ENCODE measurements at places on chromosomes 13 and 19. TPM values are rescaled to one million over a fixed set of nuclear protein-coding genes. Genes with fewer than 3 reads are reported as not detected.
A peak's percentile ranks its signal among the peaks of the same experiment; 100 is the strongest.

Gene ZNF556
- total RNA-seq: not detected

Gene ZFR2
- total RNA-seq: not detected

Gene CEACAM20
- not detected for total RNA-seq

Gene ZNF208
- total RNA-seq: not detected

Gene TEKTIP1
- total RNA-seq: 0.97 TPM

Gene CCL25
- not detected for total RNA-seq

Gene TLE2
- 14.9 TPM for total RNA-seq

Gene DMKN
- not detected for total RNA-seq

DNA sequence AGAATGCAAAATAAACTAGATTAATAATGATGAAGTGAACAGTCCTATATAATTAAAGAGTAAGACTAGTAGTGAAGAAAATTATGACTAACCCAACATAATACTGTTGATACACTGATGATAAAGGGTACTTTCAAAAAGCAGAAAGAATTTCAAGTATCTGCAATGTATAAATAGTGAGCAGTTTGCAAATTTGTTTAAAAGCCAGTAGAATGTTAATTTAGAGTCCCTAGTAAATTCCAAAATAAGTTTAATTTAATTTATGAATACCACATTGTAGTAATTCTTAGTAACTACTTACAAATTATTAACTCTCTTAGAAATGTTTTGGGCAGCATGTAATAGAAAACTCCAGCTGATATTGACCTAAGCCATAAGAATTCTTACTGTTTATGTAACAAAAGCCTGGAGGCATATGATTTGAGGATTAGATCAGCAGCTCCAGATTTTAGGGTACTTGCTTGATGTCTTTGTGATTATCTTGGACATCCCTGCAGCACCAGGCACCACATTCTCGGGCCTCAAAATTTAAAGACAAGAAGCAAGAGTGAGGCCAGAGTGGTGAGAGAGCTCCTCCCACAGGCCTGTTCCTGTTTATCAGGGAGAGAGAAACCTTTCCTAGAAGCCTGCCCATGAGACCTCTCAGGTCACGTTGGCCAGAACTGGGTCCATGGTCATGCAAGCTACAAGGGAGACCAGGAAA is 67.6 kb upstream of the TDRD3 start:
- H3K36me3 ChIP-seq: no peaks in the 10 kb centered on the region
- no peak overlapping the region for H3K4me3 ChIP-seq
- no peak for DNase-seq

GRCh38 chr19:46718157-46718933 is 1.4 kb upstream of the PRKD2 start:
- peak overlapping the region; percentile 93 for H3K27ac ChIP-seq
- H3K27me3 ChIP-seq: no peaks in the 10 kb centered on the region
- H3K4me3 ChIP-seq: peak overlapping the region; percentile 93
- DNase-seq: no peak
- H3K4me1 ChIP-seq: peaks cover 29% of the 10 kb centered on the region

- H3K4me3 ChIP-seq: no peak overlapping the region
- peaks cover 49% of the 10 kb centered on the region for H3K4me1 ChIP-seq
- DNase-seq: no peak
- H3K27me3 ChIP-seq: no peaks in the 10 kb centered on the region
- peaks cover 39% of the 10 kb centered on the region for H3K36me3 ChIP-seq
Measured at GRCh38 chr13:110215606-110216005, 91.4 kb downstream of the COL4A1 start.

DNA sequence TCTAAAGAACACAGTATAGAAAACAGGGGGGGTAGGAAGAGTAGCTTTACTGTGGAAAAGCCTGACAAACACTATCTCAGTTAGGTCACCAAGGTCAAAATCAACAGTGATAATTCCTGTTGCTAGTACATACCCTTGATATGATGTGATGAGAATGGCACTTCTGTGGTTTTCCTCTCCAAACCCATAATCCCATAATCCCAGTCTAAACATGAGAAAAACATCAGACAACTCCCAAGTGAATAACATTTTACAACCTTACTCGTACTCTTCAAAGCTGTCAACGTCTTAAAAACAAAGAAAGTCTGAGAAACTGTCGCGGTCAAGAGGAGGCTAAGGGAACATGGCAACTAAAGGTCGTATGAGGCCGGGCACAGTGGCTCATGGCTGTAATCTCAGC is 137.6 kb downstream of the FOXO1 start:
- DNase-seq: no peak
- H3K27me3 ChIP-seq: no peaks in the 10 kb centered on the region
- no peak overlapping the region for H3K4me3 ChIP-seq
- H3K27ac ChIP-seq: no peak overlapping the region

DNA sequence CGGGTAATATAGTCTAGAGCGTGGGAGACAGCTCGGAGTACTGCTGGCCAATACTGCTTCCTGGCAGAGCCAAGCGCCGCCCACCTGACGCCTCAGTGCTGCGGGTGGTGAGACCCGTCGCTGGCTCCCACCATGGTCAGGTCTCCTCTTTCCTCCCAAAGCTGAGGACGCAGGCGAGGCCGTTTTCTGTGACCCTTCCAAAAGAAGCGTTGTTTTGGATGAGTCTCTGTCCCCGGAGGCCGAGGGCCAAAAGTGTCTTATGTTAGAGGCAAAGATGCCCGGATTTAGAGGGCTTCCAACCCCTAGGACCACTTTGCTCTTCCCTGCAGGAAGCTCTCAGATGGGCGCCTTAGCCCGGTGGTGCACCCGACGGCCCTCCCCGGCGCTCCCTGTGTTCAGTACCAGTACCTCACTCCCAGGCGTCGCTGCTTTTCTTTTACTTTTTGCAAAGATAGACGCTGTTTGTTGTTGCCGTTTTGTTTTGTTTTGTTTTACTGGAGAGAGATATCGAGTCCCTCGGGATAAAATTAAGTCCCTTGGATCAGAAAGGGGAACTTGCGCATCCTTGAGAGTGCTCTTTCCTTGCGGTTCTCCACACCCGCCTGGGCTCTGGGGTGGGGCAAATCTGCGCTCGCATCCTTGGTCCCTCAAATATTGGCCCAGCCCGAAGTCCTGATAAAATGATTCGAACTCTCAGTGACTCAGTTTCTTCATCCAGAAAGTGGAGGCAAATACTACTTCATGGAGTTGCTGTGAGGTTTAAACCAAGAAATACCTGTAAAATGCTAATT is 7.0 kb downstream of the PDX1 start:
- H3K36me3 ChIP-seq: no peaks in the 10 kb centered on the region
- no peak overlapping the region for H3K4me3 ChIP-seq
- H3K4me1 ChIP-seq: peaks cover 7% of the 10 kb centered on the region
- DNase-seq: no peak
- no peak overlapping the region for H3K27ac ChIP-seq

- H3K27ac ChIP-seq: no peak overlapping the region
- no peaks in the 10 kb centered on the region for H3K4me1 ChIP-seq
- no peaks in the 10 kb centered on the region for H3K27me3 ChIP-seq
- no peak overlapping the region for H3K4me3 ChIP-seq
Measured at GRCh38 chr13:85650613-85651012, 148.6 kb downstream of the SLITRK6 start.

- no peaks in the 10 kb centered on the region for H3K36me3 ChIP-seq
- H3K27ac ChIP-seq: no peak overlapping the region
- peaks cover 16% of the 10 kb centered on the region for H3K4me1 ChIP-seq
Measured at GRCh38 chr19:15456871-15457700, 7.3 kb downstream of the RASAL3 start.

- H3K4me1 ChIP-seq: peaks cover 8% of the 10 kb centered on the region
- H3K4me3 ChIP-seq: no peak overlapping the region
Measured at GRCh38 chr19:35509018-35509652, 4.3 kb downstream of the DMKN start.

- H3K27ac ChIP-seq: no peak overlapping the region
- no peaks in the 10 kb centered on the region for H3K4me1 ChIP-seq
- no peaks in the 10 kb centered on the region for H3K36me3 ChIP-seq
- no peak for DNase-seq
- H3K27me3 ChIP-seq: peaks cover 3% of the 10 kb centered on the region
- no peak overlapping the region for H3K4me3 ChIP-seq
Measured at GRCh38 chr19:38502410-38503076, 69.1 kb downstream of the RYR1 start.

DNA sequence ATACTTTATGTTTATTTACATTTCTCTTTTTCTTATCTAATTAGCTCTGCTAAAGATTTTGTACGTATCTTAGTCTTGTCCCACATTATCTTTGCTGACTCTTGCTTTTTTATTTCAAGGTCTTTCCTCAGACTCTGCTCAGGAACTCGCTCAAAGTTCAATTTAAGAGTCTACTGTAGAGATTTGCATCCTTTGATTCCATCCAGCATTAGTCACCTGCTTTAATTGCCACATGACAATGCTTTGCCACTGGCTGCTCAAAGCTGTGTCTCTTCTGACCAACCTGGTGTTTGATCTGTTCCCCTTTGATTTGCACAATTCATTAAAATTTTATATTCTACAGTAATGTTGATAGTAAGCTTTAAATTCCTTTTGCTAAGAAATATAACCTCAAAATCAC is 157.9 kb upstream of the FREM2 start:
- no peak overlapping the region for H3K27ac ChIP-seq
- H3K4me1 ChIP-seq: no peaks in the 10 kb centered on the region
- H3K4me3 ChIP-seq: no peak overlapping the region

DNA sequence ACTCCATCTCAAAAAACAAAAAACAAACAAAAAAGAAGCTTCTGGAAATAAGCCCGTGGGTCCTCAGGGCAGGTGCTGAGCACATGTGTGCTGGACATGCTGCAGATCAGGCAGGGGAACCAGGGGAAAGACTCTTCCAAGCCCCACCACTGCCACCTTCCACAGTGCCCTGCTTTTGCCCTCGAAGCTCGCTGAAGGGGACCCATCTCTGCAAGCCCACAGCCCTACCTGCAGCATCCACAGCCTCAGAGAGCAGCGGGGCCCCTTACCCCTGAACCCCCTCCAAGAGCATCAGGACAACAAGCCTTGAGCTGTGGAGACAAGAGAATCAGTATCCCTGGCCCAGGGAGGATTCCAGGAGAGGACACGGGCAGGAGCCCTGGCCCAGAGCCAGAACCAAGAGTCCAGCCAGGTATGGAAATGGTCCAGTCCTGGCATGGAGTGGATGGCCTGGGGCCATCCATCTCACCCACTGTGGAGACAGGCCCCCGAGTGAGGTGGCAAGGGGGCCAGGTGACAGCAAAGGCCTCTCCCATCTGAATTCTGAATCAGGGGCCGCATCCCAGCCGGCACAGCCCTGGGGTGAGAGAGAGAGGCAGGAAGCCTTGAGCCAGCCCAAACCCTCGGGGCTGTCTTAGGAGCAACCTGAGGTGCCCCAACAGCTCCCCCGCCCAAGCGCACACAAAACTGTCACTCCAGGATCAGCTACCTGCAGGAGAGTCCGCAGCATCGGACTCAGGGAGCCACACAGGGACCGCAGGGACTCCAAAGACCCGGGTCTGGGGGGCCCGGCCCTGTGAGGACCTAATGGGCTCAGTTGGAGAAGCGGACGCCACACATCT is 51.8 kb upstream of the TPM4 start:
- H3K27ac ChIP-seq: no peak overlapping the region
- DNase-seq: no peak
- H3K4me3 ChIP-seq: no peak overlapping the region

GRCh38 chr19:58513213-58513693 is 1.5 kb upstream of the SLC27A5 start:
- no peaks in the 10 kb centered on the region for H3K27me3 ChIP-seq
- no peak overlapping the region for H3K4me3 ChIP-seq
- H3K4me1 ChIP-seq: peaks cover 12% of the 10 kb centered on the region
- H3K36me3 ChIP-seq: peaks cover 10% of the 10 kb centered on the region

- no peak overlapping the region for H3K4me3 ChIP-seq
- no peak overlapping the region for H3K27ac ChIP-seq
- no peak for DNase-seq
Measured at GRCh38 chr19:18769989-18770528, 21.0 kb downstream of the COMP start.

DNA sequence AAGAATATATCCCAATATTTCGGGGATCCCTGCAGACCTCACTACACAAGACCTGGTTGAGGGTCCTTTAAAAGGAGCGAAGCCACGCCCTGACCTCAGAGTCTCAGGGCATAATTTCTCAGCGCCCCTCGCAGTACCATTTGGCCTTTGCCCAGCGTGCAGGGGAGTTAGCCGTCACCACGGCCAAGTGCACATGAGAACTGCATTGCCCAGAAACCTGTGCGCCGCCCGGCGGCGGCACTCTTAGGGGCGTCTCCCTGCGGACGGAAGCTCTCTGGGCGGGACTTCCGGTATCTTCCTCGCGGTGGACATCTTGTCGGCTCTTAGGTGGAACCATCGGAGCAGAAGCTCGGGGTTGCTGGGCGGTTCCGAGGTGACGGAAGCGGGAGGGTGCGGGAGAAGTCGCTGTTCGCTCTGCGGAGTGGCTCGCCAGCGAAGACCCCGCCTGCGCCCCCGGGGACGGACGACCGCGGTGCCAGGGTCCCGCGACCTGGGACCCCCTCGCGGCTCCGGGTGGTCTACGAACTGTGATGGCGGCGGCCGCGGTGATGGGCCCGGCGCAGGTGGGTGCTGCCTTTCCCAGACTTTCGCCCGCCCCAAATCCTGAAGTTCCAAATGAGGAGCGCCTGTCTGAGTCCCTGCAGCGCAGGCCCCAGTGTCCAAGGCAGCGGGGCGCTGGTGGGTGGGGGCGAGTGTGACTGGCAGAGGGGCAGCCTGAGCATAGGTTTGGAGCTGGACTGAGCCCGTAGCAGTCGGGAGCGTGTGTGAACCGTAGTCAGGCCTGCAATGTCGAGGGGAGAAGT is at the start of gene ZNF134:
TSS of gene ZNF134 (plus strand) at position 302 of the 803 bp plus-strand sequence. CDS start 5,227 bp downstream, outside the sequence.
- peak within 1 kb of the TSS; percentile 44 for H3K27ac ChIP-seq
- DNase-seq: peak; percentile 95
- H3K4me1 ChIP-seq: peaks cover 12% of the 10 kb centered on the region
- H3K36me3 ChIP-seq: peaks cover 43% of the 10 kb centered on the region
- no peaks in the 10 kb centered on the region for H3K27me3 ChIP-seq

DNA sequence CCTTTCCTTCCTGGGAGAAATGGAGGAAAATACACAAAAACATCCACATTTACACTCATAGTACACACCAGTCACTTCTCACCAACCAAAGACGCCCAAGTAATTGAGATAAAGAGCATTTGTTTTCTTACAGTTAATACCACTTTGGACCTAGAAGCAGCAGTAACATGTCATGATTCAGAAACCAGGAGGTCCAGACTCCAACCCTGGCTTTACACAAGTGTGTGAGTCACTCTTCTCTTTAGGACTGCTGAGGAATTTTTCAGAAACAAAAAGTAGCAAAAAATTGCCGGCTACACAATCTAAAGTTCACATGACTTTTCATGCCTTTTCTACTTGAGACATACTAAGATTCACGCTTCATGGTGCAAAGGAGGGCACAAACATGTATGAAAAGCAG is 42.1 kb downstream of the TUBGCP3 start:
- no peak overlapping the region for H3K4me3 ChIP-seq
- H3K4me1 ChIP-seq: peaks cover 2% of the 10 kb centered on the region

- peaks cover 17% of the 10 kb centered on the region for H3K27me3 ChIP-seq
- no peak for DNase-seq
- H3K4me1 ChIP-seq: no peaks in the 10 kb centered on the region
- no peaks in the 10 kb centered on the region for H3K36me3 ChIP-seq
Measured at GRCh38 chr19:39746836-39747529, 9.2 kb upstream of the CLC start.

DNA sequence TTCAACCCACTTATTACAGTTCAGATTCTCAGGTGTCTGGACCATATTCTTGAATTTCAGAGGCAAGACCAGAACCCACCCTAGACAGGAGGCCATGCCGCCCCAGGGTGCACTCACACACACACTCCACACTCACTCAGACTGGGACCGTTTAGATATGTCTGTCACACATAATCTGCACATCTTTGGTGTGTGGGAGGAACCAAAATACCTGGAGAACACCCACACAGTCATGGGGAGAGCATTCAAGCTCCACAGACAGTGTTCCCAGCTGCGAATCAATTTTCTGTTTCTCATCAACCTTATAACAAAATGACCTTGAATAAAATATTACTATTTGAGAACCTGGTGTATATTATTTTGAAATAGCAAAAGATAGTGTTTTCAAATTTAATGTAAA is 2353.0 kb downstream of the PCDH9 start:
- no peaks in the 10 kb centered on the region for H3K36me3 ChIP-seq
- DNase-seq: no peak
- H3K27me3 ChIP-seq: no peaks in the 10 kb centered on the region

Data from osteocyte (in vitro differentiated cells).